ENCODE measurements at places on chromosomes 5 and 9. TPM values are rescaled to one million over a fixed set of nuclear protein-coding genes. Genes with fewer than 3 reads are reported as not detected.

DNA sequence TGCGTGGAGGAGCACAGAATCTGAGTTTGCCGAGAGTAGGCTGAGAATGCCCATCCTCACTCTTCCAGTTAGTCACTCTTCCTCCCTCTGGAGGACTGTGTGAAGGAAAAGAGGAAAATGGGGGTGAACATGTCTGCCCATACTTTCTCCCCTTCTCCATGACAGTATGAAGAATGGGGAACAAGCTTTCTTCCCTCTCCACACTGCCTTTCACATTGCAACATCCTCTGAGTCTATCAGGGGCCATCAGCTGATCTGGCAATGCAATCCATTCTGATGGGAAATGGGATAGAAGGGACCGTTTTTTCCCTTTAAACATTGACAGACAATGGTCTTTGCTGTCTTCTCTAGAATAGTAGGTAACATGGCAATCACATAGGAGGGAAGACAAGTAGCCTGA, 56.8 kb downstream of the UGCG start:
- DNase-seq = no peak

DNA sequence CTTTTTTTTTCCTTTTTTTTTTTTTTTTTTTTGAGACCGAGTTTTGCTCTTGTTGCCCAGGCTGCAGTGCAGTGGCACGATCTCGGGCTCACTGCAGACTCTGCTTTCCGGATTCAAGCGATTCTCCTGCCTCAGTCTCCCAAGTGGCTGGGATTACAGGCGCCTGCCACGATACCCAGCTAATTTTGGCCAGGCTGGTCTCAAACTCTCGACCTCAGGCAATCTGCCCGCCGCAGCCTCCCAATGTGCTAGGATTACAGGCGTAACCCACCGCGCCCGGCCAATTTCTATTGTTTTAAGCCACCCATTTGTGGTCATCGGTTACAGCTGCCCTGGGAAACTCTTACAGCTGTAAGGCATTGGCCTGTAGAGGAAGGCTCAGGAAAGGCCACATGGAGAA, 617.7 kb downstream of the GABRG2 start:
- DNase-seq = no peak

- DNase-seq = no peak
Measured at GRCh38 chr5:60651872-60652620, 47.9 kb downstream of the DEPDC1B start.

- DNase-seq = no peak
Measured at GRCh38 chr5:114361724-114362196, at the start of gene KCNN2. TSS of gene KCNN2 (plus strand) at chr5:114362070. CDS start at chr5:114362140, 70 bp downstream.

GRCh38 chr5:83844449-83845068, 123.9 kb upstream of the HAPLN1 start:
- DNase-seq = no peak

DNA sequence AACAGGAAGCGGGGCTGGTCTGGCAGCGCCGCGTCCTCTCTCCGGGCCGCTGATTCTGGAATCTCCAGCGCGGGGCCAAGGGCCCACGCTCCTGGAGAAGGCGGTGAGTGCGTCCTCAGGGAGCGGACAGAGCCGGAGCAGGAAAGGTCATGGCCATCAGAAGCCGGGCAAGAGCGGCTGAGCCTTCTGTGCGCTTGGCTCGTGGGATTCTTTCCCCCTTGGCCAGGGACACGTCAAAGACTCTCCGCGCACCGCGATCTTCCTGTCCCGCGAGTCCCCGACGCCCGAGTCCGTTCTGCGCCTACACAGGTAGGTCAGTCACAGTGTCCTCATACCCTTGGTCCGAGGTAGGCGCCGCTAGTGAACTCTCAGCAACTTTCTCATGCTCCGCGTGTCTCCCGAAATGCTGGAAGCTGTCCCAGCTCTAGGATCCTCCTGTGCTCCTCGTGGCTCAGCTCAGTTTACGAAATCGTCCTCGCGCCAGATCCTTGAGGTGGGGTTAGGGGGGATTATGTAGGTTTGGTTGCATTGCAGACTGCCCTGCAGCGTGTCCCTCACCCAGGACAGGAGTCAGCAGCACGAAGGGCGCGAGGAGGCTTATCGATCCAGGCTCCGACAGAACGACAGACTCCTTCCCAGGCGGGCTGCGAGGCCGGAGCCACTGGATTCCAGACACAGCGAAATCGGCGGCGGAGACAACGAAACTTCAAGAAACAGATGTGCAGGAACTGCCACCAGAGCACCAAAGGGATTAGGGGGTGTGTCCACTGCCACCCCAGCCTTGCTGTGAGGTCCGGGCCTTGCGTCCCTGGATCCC, 8.7 kb downstream of the LHX6 start:
- DNase-seq = no peak

GRCh38 chr5:5780253-5780652, 357.8 kb downstream of the ICE1 start:
- DNase-seq = no peak

- DNase-seq = no peak
Measured at GRCh38 chr5:169956756-169957155, 23.5 kb downstream of the INSYN2B start.

- DNase-seq = no peak
Measured at GRCh38 chr5:40575921-40576320, 103.8 kb upstream of the PTGER4 start.

- no peak for DNase-seq
Measured at GRCh38 chr5:139683295-139684271, 35.4 kb downstream of the CXXC5 start.

DNA sequence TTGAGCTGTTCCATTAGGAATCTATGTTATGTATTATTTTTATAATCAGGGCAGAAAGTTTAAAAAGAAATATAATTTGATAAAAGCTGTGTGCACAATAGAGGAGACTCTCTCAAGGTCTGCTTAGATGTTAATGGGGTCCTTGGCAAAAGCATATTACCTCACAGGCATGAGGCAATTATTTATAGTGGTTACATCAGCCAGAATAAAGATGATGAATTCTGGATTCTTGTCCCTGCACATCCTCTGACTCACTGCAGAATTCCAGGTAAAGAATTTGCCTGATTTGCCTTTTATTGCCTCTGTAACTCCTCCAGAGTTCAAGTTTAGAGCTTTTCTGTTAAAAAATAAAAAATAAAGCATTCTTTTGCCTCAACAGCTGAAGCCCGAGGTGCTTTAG, 253.6 kb downstream of the MAST4 start:
- no peak for DNase-seq

The CSF1R gene
- 0.17 TPM for total RNA-seq

DNA sequence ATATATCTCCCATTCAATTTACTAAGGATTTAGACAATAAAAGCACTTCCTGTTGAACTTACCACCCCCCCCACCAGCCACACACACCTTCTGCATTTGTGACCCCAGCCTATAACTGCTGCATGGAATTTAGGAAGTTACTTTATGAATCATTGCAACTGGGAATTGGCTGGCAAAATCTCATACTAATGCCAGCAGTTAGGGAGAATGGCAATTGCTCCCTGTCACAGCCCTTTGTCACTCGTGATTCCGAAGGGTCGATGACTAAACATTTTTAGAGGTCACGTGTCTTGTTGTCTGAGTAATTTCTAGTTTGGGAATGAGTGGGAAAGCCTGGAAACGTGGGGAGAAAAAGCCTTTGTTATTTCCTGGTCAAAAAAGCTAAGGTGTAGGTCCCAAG, 46.6 kb upstream of the PCA3 start:
- no peak for DNase-seq

GRCh38 chr5:107538805-107539445, 131.8 kb downstream of the EFNA5 start:
- no peak for DNase-seq

DNA sequence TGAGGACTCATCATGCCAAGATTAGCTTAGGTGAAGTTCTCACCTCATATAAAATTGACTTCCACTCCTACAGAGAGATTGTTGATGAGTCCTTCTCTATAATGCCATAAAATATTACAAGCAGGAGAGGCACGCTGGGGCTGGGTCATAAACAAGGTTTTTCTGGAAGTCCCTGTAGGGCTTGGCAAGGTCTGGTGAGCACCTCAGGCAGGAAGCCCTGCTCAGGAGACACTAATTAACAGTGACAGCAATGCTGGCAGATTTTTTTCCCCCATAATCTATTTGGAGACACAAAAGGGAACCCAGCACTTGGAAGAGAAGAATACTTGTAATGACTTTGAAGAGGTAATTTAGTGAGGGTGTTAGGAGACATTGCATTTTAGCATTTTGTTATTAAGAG, 118.7 kb downstream of the DIRAS2 start:
- no peak for DNase-seq

DNA sequence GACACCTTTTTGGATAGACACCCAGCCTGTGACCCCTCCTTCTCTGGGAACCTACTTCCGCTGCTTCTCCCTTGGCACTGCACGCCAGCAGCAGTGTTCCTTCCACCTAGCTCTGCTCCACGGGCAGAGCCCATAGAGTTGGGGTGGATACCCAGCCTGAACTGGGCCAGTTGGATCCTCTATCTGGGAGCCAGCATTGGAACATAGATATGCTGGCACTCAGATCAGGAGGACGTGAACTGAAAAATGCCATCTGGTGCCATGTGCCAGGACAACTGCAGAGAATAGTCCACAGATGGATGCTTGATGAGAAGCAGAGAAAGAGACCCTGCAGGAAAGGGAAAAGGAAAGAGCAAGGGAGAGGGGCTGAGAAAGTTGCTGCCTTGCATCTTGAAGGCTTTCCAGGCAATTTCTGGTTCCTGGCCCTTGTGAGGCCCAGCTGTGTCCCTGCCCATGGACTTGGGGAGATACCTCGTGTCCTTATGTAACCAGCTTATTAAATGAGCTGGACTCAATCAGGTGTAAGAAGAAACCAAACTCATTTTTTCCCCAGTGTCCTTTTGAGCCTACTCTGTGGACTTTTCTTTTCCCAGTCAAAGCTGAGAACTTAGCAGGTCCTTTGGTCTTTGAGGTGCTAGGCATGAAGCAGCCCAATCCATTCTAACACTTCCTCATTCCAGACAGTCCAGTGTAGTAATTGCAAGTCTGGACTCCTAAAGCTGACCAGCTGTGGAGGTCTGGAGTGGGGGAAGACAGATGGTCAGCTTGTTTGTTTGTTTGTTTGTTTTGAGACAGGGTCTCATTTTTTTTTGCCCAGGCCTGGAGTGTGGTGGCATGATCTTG, 39.1 kb downstream of the ANGPTL2 start:
- no peak for DNase-seq

The GALNT10 gene
- 27.8 TPM for total RNA-seq

The ZNF454 gene
- 0.61 TPM for total RNA-seq

The FAM153A gene
- total RNA-seq = not detected

GRCh38 chr9:130898552-130898852, 1.9 kb upstream of the QRFP start:
- DNase-seq = no peak

- no peak for DNase-seq
Measured at GRCh38 chr9:122336189-122336588, 34.6 kb upstream of the PTGS1 start.

The LCN10 gene
- total RNA-seq = not detected

GRCh38 chr5:115775999-115776398, 40.5 kb downstream of the CDO1 start:
- DNase-seq = no peak

The GPR150 gene
- not detected for total RNA-seq

- no peak for DNase-seq
Measured at GRCh38 chr5:143874312-143874711, 62.4 kb downstream of the HMHB1 start.

The ALG2 gene
- 27.9 TPM for total RNA-seq

- no peak for DNase-seq
Measured at GRCh38 chr5:62212648-62213047, 93.4 kb upstream of the KIF2A start.

DNA sequence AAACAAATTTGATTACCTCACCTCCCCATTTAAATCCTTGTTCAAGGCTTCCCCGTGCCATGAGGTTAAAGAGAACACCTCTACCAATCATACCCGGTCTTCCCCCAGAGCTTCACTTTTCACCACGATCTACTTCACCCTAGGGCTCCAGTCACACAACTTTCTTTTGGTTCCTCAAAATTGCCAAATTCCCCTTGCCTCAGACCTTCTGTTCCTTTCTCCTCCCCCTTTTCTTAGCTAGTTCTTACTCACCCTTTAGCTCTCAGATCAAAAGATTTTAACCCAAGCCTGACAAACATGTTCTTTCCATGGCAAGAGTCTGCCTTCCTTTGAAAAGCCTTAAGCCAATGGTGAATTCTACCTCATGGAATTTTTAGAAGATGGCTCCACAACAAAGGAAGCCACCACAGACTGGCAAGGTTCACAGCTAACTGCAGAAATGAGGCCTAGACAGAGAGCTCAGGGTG, 56.7 kb downstream of the MAPKAP1 start:
- no peak for DNase-seq
